ENCODE measurements at places on chromosomes 2 and 18.

GRCh38 chr18:77043541-77044280, 88.9 kb downstream of the MBP start:
- peak; percentile 71 for DNase-seq

GRCh38 chr2:239258248-239258647, 142.6 kb downstream of the HDAC4 start:
- no peak for DNase-seq

- DNase-seq, result peak; percentile 58
These were observed 176.7 kb downstream of the GLI2 start for GRCh38 chr2:120912101-120912985.

- peak; percentile 69 for DNase-seq
These were observed 673.0 kb downstream of the ARHGAP15 start for GRCh38 chr2:143802242-143802641.

GRCh38 chr2:170779304-170779703, 9.1 kb downstream of the ERICH2 start:
- DNase-seq, result no peak

GRCh38 chr18:55064760-55065159, 105.5 kb upstream of the CCDC68 start:
- DNase-seq, result no peak

DNA sequence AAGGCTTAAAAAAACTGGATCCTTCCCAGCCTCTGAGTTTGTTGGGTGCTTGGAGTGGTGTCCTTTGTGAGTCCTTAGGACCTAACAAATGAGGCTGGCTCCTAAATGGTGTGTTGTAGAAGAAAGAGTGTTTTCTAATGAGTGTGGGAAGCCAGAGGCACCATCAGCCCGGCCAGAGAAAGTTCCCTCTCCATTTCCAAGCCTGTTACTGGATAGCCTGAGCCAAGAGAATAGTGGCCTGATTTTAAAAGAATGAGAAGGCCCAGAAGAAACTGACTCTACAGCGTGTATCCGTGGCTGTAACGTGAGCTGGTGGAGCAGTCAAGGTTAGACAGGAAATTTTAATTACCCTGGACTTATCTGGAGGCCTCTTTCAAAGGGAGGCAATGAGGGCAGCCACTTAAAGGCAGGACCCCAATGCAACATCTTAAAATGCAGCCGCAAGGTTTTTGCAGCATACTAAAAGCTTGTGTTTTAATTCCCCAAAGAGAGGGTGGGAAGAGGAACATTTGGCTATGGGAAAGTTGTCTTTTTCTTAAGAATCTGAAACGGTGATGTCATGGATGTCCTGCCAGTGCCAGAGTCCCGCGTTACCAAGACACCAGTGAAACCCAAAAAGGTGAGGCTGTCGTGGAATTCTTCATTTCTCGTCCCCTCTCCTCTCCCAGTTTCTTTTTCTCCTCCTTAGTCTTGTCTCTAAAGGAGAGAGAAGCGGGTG, 4.6 kb downstream of the EFHD1 start:
- DNase-seq, result no peak

DNA sequence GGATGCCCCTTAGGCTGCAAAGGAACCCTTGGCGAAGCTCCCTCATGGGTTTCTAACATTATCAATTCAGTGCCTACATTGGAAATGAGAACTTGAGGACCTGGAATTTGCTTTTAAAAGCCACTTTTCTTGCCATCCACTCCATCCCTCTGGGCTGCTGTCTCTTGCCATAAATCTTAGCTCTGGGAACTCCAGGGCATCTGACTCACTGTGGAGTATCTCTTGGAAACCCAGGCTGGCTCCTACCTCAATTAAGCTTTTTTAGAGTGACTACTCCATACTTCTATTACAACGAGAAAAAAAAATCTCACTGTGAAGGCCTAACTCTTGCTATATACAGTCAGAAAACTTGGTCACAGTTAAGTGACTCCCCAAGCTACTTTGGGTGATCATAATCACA, 227.2 kb upstream of the SETBP1 start:
- DNase-seq, result no peak

- no peak for DNase-seq
These were observed 64.0 kb downstream of the CCNT2 start for GRCh38 chr2:134982603-134983002.

GRCh38 chr2:25323042-25323514, 18.6 kb downstream of the DNMT3A start:
- DNase-seq, result peak; percentile 37

GRCh38 chr18:78647018-78647417, 332.6 kb upstream of the SALL3 start:
- DNase-seq, result no peak

GRCh38 chr2:218081695-218082094, 12.6 kb downstream of the RUFY4 start:
- peak; percentile 98 for DNase-seq

DNA sequence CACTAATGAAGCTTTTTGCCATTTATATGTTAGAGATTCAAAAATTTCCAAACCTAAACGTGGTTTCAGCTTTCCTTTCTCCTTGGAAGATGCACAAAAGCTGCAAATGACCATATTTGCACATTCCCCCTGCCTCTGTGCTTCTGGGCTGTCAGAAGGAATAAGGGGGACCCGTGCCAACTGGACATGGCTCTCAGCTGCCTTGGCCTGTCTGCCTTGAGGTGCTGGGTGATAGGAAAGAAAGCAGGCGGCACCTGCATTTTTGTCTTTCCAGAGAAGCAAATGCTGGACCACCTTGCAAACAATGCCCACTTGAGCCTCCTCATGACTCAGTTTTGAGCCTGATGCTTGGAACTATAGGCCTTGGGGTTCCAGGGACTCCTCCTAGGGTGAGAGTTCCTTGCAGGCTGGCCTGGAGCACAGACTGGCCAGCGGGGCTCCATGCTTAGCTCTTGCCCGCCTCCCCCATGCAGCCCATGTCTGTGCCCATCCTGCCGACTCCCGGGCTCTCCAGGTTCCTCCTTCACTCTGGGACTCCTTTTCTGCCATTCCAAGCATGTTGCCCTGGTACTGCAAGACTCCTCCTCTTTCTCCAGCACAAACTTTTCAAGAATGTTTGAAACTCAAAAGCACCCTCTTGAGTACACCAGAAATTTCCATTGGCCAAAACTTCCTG, 109.0 kb upstream of the EPAS1 start:
- DNase-seq, result no peak

DNA sequence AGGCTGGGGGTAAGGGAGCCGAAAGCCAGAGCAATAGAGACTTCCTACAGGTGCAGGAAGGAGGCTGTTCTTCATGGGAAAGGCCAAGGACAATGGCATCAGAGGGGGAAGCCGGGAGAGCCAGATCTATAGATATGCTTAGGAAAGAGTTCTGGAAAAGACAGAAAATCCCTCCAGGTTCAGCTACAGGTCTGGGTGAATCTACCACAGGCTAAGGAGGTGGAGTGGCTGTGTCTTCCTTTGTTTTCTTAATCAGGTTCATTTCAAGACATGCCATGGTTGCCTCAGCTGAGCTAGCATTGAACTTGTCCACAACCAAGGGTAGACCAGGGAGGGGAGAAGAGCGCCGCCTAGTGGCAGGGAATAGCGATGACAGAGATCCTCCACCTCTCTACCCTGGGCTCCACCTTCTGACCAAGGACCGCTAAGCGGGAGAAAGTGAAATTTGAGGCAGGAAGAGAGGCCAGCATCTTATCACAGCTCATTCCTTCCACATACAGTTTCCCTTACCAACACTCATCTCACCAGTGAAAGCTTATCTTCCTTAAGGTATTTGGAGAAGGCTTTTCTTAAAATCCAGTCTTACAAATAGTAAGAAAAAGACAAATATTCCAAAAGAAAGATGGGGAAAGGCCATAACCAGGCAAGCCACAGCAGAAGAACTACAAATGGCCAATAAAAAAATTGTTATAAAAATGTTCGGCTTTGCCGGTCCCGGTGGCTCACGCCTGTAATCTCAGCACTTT, 74.2 kb downstream of the VIT start:
- DNase-seq, result peak; percentile 59

DNA sequence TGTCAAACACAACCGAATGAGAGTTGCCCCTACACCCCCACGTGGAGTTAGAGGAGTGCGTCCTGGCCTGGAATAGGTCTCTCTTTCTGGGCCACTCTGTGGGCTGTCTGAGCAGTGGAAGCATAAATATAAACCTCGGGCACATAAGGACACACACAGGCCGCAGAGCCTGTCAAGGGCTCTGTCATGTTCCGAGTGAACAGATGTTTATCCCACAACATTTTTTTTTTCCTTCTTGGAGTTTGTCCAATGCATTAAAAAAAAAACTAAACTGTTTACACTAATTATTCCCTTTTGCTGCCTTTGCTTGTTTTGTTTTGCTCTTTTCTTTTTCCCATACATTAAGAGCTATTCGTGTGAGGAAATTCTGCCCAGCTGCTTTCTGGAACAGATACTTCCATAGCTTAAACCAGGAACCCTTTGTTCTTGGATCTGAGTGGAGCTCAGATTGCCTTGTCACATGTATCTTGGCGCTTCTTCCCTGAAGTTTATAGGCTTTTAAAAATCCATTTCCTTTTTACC, 228.3 kb upstream of the FOSL2 start:
- DNase-seq, result peak; percentile 60

DNA sequence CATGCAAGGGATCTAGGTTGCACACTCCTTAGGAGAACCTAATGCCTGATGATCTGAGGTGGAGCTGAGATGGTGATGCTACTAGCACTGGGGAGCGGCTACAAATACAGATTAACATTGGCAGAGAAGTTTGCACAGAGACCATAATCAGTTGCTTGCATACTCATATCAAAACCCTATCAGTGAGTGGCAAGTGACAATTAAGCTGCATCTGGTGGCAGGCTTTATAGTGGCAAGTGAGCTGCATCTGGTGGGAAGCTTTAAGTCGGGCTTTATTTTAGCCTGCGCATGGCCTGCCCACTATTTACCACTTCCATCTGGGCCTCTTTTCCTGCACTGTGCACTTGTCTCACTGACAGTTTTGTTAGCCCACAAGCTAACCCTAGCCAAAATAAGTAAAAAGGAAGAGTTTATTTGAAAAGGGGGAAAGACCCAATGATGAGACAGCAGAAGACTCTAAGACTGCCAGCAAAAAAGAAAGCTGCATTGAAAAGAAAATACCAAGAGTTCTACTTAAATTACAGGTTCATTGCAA, 140.9 kb upstream of the B3GNT2 start:
- DNase-seq, result no peak

DNA sequence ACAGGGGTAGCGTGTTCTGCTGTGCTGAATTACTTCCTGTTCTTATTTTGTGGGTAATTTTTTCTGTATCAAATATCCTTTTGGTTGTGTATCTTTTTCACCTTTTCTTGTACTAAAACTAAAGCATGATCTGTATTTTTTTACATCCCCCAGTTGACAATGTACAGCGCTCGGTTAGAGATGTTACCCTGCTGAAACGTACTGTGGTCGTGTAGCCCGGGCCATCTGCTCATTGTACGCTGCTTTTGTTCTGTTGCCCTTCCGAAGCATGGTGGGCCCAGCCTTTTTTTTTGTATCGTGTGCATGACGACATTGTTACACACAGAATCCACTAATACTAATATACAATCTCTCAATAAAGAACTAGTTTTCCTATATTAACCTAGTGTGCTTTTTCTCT, 233.1 kb downstream of the HAUS1 start:
- DNase-seq, result no peak

DNA sequence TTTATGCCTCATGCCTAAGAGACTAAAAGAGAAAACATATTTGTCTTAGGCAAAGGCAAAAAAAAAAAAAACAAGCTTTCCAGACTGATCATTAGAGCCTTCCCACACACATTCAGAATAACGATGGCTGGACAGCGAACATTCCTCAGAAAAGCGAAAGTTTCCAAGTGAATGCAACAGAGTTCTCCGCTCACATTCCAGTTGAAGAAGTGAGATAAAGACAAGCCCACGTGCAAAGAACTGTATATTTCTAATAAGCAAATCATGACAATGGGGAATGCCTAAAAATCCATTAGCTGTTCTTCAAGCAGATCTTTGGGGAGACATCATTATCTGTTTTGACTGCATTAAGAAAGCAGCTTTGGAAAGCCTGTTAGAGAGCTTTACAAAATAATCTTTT, 347.9 kb downstream of the METTL4 start:
- peak; percentile 14 for DNase-seq

DNA sequence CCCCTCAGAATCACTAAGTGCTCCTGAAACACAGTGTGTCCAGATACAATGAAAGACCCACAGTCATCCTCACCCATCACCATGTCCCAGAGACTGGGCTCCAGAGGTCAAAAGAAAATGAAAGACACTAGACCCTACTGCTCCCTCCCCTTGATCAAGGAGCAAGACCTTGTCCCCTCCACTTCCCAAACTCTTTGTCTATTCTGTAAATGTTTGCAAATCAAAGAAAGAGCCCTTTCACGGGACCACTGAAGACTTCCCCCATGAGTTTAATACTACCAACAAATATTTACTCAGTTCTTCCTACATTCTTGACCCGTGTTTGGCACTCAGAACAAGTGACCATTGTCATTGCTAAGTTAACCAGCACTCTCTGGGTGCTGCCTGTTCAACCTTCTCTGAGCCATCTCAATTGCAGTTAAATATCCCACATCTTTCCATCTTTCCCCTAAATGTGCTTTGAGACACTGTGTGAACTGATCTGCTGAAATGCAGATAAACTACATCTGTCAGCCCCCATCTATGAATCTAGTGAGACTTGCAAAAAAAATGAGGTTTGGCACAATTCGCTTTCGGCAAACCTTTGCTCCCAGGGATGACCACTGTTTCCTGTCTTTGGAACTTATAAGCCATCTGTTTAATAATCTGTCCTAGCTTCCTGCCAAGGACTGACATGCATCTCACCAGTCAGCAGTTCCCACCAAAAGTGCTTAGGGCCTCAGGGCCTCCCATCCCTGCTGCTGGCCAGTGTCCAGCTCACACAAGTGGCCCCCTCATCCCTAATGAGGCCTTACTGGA, 170.3 kb downstream of the GFPT1 start:
- DNase-seq, result peak; percentile 27

GRCh38 chr2:231708773-231709635, 679 bp downstream of the PTMA start:
- peak; percentile 36 for DNase-seq

- DNase-seq, result no peak
These were observed 364.2 kb downstream of the LRRTM1 start for GRCh38 chr2:79940364-79940763.
